ENCODE measurements at places on chromosomes 2 and 18.

DNA sequence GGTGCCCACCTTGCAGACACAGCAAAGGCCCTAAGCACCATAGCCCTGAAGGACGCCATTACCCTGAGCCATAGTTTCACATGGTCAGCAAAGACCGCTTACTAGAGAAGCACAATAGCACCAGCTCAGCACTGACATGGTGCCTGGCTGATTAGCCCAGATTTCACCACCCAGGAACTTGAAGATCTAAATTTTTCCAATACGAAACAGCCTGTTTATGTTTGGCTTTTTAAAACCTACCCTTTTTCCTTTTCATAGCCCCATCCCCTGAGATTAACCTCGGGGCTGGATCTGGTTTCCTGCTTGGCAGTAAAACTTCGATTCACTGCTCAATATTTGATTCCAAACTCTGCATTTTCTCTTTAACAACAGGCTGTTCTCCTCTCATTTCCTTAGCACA, 158.5 kb upstream of the PID1 start:
- DNase-seq: no peak

- no peak for DNase-seq
Observed at GRCh38 chr2:105712166-105712915, 32.4 kb upstream of the NCK2 start.

- no peak for DNase-seq
Observed at GRCh38 chr2:227325839-227326195, 766 bp downstream of the MFF start.

GRCh38 chr2:38077431-38077769, 1.4 kb upstream of the CYP1B1 start:
- no peak for DNase-seq

DNA sequence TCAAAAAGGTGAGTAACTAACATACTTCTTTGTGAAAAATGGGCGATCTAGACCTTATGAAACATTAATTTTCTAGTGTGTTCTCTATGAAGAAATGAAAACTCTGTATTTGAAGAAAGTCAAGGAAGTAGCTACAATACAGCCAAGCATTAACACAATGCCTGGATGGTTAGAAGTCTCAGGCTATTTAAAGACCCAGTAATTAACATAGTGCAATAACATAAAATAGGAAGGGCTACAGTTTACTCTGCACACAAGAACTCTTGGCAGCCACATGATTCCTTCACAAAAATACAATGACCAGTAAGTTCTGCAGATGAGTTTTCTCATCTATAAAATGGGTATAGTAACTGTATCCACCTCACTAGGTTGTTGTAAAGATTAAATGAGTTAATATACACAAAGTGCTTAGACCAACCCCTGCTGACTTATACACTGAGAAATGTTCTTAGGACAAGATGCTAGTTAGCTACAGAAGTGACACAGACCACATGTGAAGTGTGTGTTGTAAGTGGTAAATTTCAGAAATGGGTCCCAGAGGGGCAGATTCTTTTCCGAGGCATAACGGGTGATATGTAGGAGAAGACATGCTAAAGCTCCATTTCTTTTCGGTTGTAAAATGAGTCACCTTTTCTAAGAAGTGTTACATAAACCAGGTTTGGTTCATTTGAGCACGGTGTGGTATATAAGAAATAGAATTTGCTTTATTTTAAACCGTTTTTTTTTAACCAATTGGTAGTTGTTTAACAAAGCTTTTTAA, 61.8 kb downstream of the CXCR4 start:
- no peak for DNase-seq

DNA sequence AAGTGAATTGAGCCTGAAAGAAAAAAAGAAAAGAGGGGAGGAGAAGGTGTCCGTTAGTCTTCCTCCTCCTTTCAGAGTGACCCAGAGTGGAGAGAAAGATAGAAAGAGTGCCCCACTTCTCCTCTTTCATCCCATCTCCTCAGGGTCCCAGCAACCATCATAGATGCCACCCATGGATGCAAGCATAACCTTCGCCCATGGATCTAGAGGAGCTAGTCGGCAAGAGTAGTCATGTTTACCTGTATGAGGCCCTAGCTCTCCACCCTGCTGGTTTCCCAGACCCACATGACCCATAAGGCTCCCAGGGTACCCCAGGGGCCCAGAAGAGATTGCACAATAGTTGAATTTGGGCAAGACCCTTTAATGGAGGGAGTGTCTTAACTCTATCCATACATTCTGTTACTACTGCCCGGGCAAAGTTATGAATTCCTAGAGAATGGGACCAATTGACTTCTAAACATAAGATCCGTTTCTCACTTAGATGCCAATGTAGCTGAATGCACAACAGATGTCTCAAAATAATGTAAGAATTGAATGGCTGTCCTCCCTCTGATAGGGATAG, 56.1 kb upstream of the CDCA7 start:
- no peak for DNase-seq

DNA sequence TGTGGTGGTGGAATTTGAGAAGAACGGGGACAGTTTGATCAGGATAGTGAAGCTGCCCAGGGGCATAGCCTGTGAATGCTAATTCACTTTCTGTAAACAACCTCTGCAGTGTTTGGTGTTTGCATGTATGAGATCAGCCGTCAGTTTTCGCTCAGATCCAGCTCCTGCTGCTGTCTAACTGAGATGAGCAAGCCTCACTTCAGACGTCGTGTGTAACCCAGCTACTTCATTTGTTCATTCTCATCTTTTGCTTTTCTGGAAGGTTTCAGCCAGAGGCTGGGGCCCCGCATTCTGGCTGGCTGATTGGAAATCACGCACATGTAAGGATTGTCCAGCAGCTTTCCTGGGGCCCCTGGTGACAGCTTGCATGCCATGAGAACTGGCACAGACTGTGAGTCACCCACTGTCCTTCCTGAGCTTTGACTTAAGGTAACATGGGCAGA, 48.9 kb downstream of the LDLRAD4 start:
- no peak for DNase-seq

- no peak for DNase-seq
Observed at GRCh38 chr2:69168950-69169654, 156.1 kb downstream of the ANTXR1 start.

DNA sequence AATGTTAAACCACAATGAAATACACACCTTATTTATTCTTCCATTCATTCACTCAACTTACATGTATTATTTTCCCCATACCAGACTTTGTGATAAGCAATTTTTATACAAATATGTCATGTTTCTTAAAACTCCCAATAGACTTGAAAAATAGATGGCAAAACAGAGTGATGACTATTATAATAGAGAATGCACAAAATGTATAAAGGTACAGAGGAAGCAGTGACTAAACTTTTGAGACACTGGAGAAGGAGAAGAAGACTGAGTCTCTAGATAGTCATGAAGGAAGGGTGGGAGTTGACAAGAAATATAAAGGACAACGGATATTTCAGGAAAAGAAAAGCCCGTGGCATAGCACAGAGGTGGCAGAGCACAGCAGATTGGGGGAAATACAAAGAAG, 198.1 kb upstream of the SLC39A10 start:
- no peak for DNase-seq

GRCh38 chr2:229350117-229350805, 79.2 kb upstream of the PID1 start:
- DNase-seq: no peak

- DNase-seq: no peak
Observed at GRCh38 chr2:168056242-168056787, 191.1 kb downstream of the STK39 start.

DNA sequence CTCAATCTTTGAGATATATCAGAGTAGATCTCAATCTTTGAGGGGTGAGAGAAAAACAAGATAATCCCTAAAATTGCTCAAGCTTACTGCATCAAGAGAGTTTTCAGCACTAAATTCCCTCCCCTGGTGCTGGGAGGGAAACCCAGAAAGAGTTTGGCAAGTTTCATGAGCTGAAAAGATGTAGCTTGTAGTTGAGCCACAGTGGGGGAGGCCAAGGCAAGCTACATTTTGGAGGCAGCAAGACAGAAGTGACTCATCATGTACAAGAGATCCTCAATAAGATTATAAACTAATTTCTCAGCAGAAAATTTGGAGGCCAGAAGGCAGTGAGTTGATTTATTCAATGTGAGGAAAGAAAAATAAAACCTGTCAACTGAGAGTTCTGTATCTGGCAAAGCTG, 308.2 kb downstream of the PIEZO2 start:
- no peak for DNase-seq

Data from stimulated activated CD8-positive, alpha-beta memory T cell treated with anti-CD3 and anti-CD28 coated beads, Interleukin-7, amount 100 ng/mL, for 1 hour (primary cell).